Fibroblast of the aortic adventitia (primary cell): ENCODE measurements at places on chromosomes 4 and X. TPM values are rescaled to one million over a fixed set of nuclear protein-coding genes. Genes with fewer than 3 reads are reported as not detected.

Gene VGLL1
- total RNA-seq, result not detected in 2 replicates

Gene KLF8
- total RNA-seq, result 0.90 and 1.8 TPM in 2 replicates

Gene ELF4
- total RNA-seq, result 9.6 and 16.6 TPM in 2 replicates

Gene VSIG4
- not detected in 2 replicates for total RNA-seq

GRCh38 chr4:112031712-112032328, 113.4 kb upstream of the FAM241A start:
- peak; percentile 79 for DNase-seq

Gene KLF3
- 22.3 and 41.8 TPM in 2 replicates for total RNA-seq

GRCh38 chr4:159950707-159951106, 847.8 kb downstream of the RAPGEF2 start:
- no peak for DNase-seq

DNA sequence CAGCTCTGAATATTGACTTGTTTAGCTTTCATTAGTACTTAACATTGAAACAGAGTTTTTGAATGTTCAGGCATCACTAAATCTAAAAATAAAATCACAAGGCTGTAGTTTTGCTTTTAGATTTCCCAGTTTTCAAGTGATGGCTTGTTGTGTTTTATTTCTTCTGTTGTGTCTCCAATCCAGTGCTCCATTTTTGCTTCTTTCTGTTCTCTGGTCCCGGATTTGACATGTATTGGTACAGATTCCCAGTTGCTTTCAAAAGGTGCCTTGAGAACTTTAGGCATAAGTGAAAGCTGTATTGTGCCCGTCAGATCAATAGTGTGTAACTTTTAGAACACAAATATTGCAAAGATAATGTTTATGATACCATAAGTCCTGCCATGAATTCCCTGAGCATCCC, 53.2 kb downstream of the ARHGAP10 start:
- no peak for DNase-seq

DNA sequence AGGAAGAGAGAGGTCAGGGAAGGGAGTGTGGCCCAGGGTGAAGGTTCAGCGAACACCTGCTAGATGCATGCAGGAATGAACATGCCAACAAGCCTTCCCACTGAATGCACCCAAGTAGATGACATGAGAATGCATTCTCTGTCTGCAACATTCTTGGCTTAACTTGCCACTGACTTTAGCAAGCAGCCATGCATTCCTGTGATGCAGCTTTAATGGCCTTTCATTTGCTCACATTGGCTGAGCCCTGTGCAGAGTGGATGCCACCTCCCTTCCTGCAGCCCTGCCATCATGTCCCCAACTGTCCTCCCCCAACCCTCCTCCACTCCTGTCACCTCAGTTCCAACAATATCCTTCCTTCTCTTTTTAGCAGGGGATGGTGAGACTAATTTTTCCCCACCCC, 25.3 kb upstream of the MTNR1A start:
- no peak for DNase-seq

GRCh38 chr4:13905543-13905942, 278.0 kb upstream of the BOD1L1 start:
- peak; percentile 92 for DNase-seq

- peak; percentile 38 for DNase-seq
Measured at GRCh38 chr4:150136036-150136435, 57.8 kb downstream of the DCLK2 start.

Gene RGS12
- 15.1 and 36.7 TPM in 2 replicates for total RNA-seq

DNA sequence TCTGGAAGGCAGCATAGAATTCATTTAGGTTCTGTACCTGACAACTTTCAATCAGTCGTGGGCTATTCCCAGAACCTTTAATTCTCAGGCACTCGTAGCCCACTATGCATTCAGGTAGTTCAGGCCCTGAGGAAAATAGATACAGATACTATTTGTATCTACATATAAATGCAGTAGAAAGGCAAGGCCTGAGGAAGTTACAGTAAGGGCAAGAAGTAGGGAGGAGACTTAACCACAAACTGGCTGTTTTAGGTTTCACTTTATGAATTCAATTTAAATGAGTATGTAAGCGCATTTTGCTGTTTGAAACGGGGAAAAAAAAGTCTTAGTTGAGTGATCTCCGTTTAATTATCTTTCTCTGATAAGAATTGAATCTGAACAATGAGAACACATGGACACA, 529.4 kb upstream of the ATOH1 start:
- no peak for DNase-seq

GRCh38 chr4:102163404-102164140, 181.7 kb downstream of the SLC39A8 start:
- DNase-seq, result no peak

- no peak for DNase-seq
Measured at GRCh38 chrX:72101597-72102037, 30.1 kb downstream of the RTL5 start.

GRCh38 chr4:159374749-159375530, 272.1 kb downstream of the RAPGEF2 start:
- peak; percentile 90 for DNase-seq

Gene SCRG1
- total RNA-seq, result 0.49 and 0.99 TPM in 2 replicates

Gene GLOD5
- total RNA-seq, result not detected in 2 replicates

DNA sequence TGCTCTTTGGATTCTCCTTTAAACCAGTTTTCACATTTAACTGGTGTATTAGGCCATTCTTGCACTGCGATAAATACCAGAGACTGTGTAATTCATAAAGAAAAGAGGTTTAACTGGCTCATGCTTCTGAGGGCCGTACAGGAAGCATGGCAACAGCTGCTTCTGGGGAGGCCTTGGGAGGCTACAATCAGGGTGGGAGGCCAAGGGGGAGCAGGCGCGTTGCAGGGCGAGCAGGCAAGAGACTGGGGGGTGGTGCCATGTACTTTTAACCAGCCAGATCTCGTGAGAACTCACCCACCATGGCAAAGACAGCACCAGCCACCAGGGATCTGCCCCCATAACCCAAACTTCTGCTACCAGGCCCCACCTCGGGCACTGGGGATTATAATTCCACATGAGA, 38.1 kb downstream of the RNF212 start:
- DNase-seq, result no peak

DNA sequence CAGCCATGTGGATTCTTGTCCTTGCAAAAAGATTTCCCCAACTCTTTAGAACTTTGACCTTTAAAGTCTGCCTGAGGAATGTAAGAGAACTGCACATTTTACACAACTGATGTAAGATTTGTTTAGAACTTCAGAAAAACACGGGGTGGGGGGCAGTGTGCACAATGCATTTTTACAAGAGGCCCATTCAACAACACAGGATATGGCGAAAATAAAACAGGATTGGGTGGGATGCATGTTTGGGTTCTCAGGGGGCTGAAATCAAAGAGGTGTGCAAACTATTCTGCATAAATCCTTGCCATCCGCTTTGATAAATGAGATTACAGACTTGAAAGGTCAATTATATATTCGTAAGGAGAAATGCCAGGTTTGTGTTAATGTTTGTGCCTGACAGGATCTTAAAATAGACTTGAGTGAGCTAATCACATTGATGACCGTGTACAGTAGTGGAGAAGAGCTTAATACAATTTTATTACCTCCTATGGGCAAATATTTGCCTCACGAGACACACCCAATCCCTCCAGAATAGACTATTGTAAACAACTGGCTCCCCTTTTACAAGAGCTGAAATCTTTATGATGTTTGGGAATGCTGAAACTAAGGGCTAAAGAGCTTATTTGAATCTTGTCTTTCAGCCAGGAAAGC, 184.1 kb upstream of the LEF1 start:
- DNase-seq, result no peak

DNA sequence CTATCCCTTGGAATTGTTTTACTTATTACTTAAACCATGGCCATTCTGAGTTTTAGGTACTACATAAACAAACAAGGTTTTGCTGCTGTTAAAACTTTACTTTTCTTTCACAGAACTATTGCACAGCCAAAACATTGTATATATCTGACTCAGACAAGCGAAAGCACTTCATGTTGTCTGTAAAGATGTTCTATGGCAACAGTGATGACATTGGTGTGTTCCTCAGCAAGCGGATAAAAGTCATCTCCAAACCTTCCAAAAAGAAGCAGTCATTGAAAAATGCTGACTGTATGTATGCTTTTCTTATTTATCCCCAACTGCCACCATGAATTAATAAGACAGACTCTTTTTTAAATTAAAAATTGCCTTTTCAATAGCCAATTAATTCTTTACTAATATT, 69.8 kb downstream of the CCKAR start:
- peak; percentile 17 for DNase-seq

DNA sequence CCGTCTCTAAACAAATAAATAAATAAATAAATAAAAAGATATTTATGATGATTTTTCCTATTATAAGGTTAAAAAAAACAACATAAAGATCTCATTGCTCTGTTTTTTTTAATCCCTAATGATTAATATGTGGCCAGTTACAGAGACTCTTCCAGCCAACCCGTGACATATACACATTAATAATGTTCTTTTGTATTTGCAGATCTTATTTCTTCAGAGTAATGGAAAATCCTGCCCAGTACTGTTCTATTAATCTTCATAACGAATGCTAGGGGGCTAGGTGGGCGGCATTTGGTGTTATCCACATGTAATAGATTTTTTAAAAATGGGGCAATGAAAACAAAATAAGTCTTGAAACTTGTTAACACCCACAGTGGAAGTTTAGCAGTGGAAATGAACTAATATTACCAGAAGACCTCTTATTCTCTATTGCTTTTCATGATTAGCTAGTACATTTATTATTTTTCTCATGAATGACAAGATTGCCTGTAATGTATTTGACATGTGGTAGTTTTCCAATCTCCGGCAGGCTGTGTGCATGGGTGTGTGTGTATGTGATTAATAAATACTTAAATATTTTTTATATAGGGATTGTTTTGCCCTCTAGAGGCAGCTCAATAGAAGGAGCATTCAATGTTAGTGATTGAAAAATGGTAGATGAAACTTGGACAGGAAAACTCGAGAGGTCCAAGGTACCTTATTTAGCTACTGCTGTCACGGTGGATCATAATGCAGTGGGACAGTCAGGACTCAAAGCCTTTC, 457.4 kb downstream of the IL1RAPL1 start:
- peak; percentile 40 for DNase-seq

DNA sequence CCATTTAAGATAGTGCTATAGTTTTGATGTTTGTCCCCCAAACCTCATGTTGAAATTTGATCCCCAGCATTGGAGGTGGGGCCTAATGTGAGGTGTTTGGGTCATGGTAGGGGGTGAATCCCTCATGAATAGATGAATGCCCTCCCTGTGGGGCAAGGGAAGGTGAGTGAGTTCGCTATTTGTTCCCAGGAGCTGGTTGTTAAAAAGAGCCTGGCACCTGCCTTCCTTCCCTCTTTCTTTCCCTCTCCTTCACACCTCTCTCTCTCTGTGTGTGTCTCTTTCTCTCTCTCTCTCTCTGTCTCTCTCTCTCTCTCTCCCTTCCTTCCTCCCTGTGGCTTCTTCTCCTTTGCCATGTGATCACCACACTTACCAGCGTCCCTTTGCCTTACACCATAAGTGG, 160.7 kb downstream of the AASDH start:
- DNase-seq, result no peak

DNA sequence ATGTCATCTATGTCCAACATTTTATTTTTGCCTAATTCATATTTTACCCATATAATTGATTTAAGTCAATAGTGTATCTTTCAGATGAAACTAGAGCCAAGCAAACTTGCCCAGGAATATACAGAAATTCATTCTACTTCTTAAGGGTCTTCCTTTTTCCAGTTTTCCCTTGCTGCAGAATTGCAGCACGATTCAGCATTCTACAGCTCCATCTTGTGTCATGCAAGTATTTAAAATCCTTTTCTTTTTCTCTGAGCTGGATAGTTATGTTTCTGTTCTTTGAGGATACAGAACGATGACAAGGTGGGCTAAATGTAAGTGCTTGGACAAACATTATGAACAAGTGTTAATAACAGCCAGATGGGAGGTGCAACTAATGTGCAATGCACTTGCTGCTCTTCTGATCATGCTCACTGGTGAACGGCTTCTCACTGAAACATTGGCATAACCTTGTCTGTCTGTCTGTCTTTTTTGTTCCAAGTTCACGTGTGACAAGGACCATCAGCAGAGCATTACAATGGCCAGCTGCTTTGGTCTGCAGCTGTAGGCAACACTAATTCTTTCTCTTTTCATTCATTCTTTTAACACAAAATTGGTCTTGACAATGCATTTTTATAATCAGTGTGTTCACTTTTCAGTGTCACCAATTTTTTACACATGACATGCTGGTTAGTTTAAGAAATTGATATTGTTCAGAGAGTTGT, 1821.7 kb downstream of the ARAP2 start:
- DNase-seq, result peak; percentile 52

Gene SLBP
- total RNA-seq, result 48.2 and 89.1 TPM in 2 replicates

DNA sequence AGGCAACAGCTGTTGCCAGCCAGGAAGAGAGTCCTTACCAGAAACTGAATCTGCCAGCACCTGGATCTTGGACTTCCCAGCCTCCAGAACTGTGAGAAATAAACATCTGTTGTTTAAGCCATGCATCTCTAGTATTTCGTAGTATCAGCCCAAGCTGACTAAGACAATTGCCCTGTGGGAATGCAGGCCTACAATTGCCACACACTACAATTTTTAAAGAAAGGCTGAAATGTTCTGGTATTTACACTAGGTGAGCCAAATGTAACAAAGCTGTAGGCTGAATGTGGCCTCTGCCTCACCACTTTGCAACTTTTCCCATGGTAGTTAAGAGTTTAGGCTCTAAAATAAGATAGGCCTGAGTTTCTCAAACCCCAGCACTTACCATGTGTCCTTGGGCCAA, 59.1 kb downstream of the SPATA18 start:
- peak; percentile 29 for DNase-seq

Gene GPRASP1
- 2.5 and 11.5 TPM in 2 replicates for total RNA-seq

Gene MAGEB1
- total RNA-seq, result not detected in 2 replicates

- peak; percentile 54 for DNase-seq
Measured at GRCh38 chrX:10011261-10011931, 44.2 kb downstream of the CLDN34 start.

Gene USP17L5
- total RNA-seq, result not detected in 2 replicates

DNA sequence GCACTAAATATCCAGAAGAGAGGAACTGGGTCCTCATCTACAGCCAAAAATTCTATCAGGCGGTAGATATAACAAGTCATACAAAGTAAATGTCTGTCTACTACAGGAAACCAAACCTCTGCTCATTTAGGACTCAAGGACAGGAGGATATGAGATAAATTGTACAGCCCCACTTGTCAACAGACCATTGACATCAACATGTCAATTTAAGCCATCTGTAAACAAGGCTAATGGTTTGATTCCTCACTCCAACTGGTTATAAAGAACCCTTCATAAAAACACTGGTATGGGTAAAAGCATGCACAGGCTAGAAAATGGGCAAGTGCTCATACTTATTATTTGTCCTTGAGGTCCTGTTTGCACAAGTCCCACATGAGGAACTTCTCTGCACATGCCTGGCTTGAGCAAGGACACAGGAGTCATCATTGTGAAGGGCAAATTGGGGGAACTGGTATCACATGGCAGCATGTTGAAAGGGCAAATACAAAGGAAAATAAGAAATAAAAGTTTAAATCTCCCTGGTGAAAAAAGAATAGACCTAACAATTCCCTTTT, 13.2 kb downstream of the RTL8B start:
- DNase-seq, result no peak
